ENCODE measurements at places on chromosomes 2 and 18.

- DNase-seq: no peak
Measured at GRCh38 chr2:6978991-6979390, 61.8 kb downstream of the RNF144A start.

GRCh38 chr2:204946892-204947291 is 401.6 kb downstream of the PARD3B start:
- no peak for DNase-seq

DNA sequence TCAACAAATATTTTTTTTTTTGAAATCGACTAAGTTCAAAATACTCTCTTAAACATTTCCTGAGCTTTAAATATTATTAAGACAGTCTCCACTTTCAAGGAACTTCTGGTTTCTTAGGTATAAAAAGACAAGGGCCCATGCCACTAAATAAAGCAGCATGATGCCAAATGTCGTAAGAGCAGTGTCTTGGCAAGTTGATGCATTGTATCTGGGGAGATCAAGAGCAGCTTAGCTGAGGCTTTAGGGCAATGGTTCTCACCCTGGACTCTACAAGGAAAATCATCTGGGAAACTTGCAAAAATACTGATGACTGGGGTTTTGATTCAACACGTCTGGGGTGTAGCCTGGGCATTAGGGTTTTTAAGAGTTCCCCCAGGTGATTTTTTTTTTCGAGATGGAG is 41.3 kb downstream of the COL4A3 start:
- DNase-seq: no peak

- no peak for DNase-seq
Measured at GRCh38 chr2:120231564-120231973, 8.4 kb upstream of the TMEM185B start.

GRCh38 chr2:240922982-240923537 is 16.9 kb downstream of the CROCC2 start:
- DNase-seq: no peak

GRCh38 chr18:22639561-22639960 is 221.8 kb upstream of the CTAGE1 start:
- DNase-seq: peak; percentile 31

DNA sequence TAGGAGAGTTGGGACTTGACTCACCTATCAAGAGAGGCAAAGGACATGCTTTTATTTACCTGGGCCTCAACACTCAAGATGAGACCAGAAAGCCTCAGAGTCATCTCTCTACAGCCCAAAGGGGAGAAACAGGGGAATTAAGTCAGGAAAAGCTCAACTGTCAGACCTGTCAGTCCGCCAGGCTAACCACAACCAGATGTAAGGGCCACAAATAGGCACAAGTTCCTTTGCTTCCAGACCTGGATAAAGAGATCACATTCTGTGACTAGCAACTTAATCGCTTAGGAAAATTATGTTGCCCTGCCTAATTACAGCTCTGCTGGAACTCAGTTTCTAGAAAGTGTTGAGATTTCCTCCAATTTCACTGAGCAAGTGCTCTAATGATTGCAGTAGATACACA is 67.9 kb downstream of the ANKRD44 start:
- no peak for DNase-seq

- DNase-seq: no peak
Measured at GRCh38 chr2:241373446-241373845, 17.4 kb downstream of the FARP2 start.

GRCh38 chr2:20357638-20358389 is 7.2 kb upstream of the PUM2 start:
- DNase-seq: no peak

DNA sequence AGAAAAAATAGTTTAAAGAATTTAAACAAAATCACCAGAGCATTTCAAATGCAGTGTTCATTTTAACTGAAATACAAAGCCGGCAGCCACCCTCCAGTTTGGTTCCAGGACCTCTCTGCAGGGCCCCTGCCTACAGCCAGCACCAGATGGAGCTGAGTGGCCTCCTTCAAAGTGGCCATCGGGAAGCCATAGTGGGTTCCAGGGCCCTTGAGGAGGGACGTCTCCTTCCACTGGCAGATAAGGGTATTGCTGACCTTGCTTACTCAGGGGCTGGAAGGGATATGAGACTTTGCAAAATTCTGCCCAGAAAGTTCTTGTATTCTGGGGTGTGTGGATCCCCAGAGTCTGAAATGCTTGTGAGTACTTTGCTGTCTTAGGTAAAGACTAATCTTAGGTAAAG is 205.2 kb upstream of the APCDD1 start:
- DNase-seq: no peak

DNA sequence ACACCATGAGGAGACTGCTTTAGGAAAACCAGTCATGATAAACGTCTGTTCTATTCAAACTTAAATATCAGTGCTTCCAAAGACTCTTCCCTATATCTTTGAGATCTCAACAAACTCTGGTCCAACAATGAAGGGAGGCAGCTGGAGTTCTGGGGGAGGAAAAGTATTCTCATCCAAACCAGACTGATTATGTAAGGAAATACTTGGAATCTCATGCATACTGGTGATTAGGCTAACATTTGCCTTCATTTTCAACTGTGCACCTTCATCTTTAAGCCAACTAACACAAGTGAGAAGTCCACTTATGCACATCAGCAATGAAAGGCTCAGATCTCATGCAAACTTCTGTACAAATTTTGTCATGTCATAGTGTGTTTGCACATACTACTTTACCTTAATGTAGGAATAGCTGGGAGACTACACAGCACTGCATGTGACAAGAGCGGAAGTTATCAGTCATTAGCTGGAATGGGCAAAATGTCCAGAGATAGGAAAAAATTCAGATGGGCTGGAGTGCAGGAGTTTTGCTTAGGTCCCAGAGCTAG is 67.5 kb upstream of the STK17B start:
- DNase-seq: no peak

DNA sequence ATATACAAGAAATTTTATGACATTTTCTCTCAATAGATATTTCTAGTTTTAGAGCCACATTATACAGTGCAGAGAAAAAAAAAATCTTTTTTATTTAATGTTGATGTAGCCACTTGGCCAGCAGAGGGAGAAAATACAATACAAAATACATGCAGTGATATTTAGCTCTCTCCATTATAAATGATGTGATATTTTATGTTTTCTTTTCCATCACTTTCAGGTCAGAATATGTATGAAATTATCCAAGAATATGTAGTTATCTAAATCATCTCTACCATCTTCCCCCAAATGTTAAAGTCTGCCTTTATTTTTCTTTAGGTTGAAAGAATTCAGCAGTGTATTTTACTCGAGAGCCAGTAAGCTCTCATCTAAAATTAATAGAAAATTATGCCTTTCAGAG is 533.6 kb upstream of the FSHR start:
- DNase-seq: no peak

GRCh38 chr2:131419441-131419840 is 55.5 kb upstream of the RAB6D start:
- no peak for DNase-seq

- DNase-seq: no peak
Measured at GRCh38 chr2:127104881-127105655, 1.9 kb downstream of the BIN1 start.

- DNase-seq: no peak
Measured at GRCh38 chr2:196591004-196591403, 48.5 kb upstream of the CCDC150 start.

All from iris pigment epithelial cell (primary cell).